ENCODE measurements at places on chromosomes 3 and 15. TPM values are rescaled to one million over a fixed set of nuclear protein-coding genes. Genes with fewer than 3 reads are reported as not detected.

Gene FEZF2
- total RNA-seq: not detected

Gene SEMA5B
- total RNA-seq: under 0.01 TPM

Gene CMTM7
- 3.0 TPM for total RNA-seq

Gene SLC9C1
- 0.70 TPM for total RNA-seq

Gene RAB5A
- total RNA-seq: 16.8 TPM

Gene WWTR1
- 108 TPM for total RNA-seq

Gene SMCO1
- total RNA-seq: not detected

Gene GCHFR
- total RNA-seq: 1.5 TPM

Gene SLC27A2
- total RNA-seq: not detected

Gene C3orf85
- not detected for total RNA-seq

Gene SCG5
- 100 TPM for total RNA-seq

Gene SPATA12
- total RNA-seq: under 0.01 TPM

Gene EOMES
- not detected for total RNA-seq

Gene FAM43A
- 9.8 TPM for total RNA-seq

Gene ZBBX
- total RNA-seq: not detected

Gene TLE3
- total RNA-seq: 20.4 TPM

Gene GOLGA6L9
- 3.9 TPM for total RNA-seq

Gene MKRN3
- 0.90 TPM for total RNA-seq

Gene TRPM1
- total RNA-seq: not detected

Gene DGKG
- under 0.01 TPM for total RNA-seq

Gene PRRT3
- total RNA-seq: 1.3 TPM

Gene PLA2G4E
- total RNA-seq: not detected

Gene TNNC1
- total RNA-seq: 2.5 TPM

Gene SLC22A14
- 0.23 TPM for total RNA-seq

Gene OR5AC2
- not detected for total RNA-seq

Gene TMC3
- not detected for total RNA-seq

All from smooth muscle cell of the coronary artery (primary cell).